ENCODE measurements at places on chromosomes 2 and 18. TPM values are rescaled to one million over a fixed set of nuclear protein-coding genes. Genes with fewer than 3 reads are reported as not detected.

RAB6D gene
- not detected for total RNA-seq

PGAP1 gene
- total RNA-seq, result 9.0 TPM

FAM237A gene
- total RNA-seq, result not detected

ZFP36L2 gene
- 9.3 TPM for total RNA-seq

NFU1 gene
- 31.5 TPM for total RNA-seq
